ENCODE measurements at places on chromosomes 16 and 17.

GRCh38 chr17:27318228-27318627, 24.3 kb downstream of the WSB1 start:
- no peak overlapping the region for H3K4me3 ChIP-seq
- no peaks in the 10 kb centered on the region for H3K4me1 ChIP-seq
- H3K27ac ChIP-seq = no peak overlapping the region

GRCh38 chr16:15961060-15961511, 11.7 kb downstream of the ABCC1 start:
- peak overlapping the region; percentile 36 for H3K4me3 ChIP-seq
- H3K4me1 ChIP-seq = peaks cover 24% of the 10 kb centered on the region
- no peaks in the 10 kb centered on the region for H3K36me3 ChIP-seq
- peak overlapping the region; percentile 91 for H3K27ac ChIP-seq
- DNase-seq = peak; percentile 76
- H3K27me3 ChIP-seq = no peaks in the 10 kb centered on the region

DNA sequence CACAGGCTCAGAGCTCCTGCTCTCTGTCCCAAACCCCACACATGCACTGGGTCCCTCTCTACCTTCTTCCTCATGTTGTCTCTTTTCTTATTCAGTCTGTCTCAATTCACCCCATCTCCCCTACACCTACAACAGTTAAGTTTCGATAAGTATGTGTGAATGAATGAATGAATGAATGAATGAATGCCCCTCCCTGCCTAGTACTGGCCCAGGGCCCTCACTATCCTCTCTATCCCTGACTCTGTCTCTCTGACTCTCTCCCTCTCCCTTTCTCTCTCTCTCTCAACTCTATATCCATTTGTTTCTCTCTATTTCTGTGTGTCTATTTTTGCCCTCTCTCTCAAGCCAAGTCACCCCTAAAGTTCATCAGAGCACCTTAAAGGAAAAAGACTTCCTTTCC, 6.7 kb upstream of the KRT9 start:
- no peak overlapping the region for H3K27ac ChIP-seq
- peaks cover 3% of the 10 kb centered on the region for H3K27me3 ChIP-seq
- no peak for DNase-seq
- no peaks in the 10 kb centered on the region for H3K36me3 ChIP-seq
- no peaks in the 10 kb centered on the region for H3K4me1 ChIP-seq
- H3K4me3 ChIP-seq = no peak overlapping the region

- H3K27me3 ChIP-seq = no peaks in the 10 kb centered on the region
- H3K36me3 ChIP-seq = no peaks in the 10 kb centered on the region
- no peak overlapping the region for H3K27ac ChIP-seq
- DNase-seq = no peak
These were observed 5.2 kb upstream of the CCL13 start for GRCh38 chr17:34351096-34351495.

DNA sequence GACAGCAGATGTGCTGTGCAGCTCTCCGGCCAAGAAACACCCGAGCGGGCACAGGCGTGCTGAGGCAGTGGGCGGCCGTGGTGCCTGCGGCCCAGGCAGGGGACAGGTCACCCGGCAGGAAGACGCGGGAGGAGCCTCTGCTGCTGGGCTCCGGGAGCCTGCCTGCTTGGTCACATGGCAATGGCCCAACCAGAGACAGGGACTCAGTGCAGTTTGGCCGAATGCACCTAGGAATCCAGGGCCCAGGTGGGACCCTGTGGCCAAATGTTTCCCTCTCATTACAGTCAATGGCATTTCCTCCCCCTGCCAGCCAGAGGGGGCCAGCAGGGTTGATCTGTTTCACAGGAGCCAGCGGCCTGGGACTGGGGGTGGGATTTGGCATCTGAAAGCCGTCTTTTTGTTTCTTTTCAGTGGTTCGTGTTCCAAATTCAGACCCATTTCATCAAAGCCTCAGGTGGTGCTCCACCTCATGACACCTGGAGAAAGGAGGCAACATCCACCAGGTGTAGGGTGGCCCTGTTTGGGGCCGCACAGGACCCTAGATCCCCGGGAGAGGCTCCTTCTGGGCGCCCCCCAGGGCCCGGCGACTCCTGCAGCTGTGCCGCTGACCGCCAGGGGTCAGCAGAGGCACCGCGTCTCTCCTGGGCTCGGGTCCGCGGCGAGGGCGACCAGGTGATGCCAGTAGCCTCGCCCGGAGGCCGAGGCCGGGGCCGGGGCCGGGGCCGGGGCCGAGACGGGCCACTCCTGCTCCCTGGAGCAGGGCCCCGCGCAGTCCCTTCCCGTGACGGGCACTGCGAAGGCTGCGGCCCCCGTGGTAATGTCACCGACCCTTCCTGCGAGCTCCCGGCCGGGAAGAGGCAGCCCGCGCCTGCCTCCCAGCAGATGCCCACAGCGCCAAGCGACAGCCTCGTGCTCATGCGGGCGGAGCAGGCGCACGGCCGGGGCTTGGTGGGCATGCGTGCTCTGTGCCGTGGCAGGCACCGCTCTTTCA, 118.5 kb downstream of the C16orf78 start:
- DNase-seq = peak; percentile 5
- no peaks in the 10 kb centered on the region for H3K36me3 ChIP-seq
- no peaks in the 10 kb centered on the region for H3K27me3 ChIP-seq
- H3K27ac ChIP-seq = no peak overlapping the region
- peaks cover 11% of the 10 kb centered on the region for H3K4me1 ChIP-seq

- no peaks in the 10 kb centered on the region for H3K4me1 ChIP-seq
- H3K27me3 ChIP-seq = peaks cover 31% of the 10 kb centered on the region
- no peak for DNase-seq
These were observed 171.8 kb upstream of the WSCD1 start for GRCh38 chr17:5898406-5898805.

- no peaks in the 10 kb centered on the region for H3K4me1 ChIP-seq
- no peak for DNase-seq
- H3K27me3 ChIP-seq = no peaks in the 10 kb centered on the region
- H3K36me3 ChIP-seq = no peaks in the 10 kb centered on the region
- H3K27ac ChIP-seq = no peak overlapping the region
- no peak overlapping the region for H3K4me3 ChIP-seq
These were observed 52.0 kb upstream of the TEKT3 start for GRCh38 chr17:15393414-15393813.

DNA sequence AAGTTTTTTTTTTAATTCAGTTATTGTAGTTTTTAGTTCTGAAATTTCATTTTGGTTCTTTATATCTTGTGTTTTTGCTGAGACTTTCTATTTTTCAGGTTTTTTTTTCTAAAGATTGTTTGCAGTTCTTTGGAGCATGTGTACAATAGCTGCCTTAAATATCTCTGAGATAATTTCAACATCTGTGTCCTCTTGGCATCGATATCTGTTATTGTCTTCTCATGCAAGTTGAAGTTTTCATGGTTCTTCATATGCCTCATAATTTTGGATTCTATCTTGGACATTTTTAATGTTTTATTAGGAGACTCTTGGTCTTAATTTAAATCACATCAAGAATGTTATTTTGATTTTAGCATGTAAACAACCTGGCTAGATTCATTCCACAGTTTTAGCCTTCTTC, 22.8 kb downstream of the COX11 start:
- no peaks in the 10 kb centered on the region for H3K27me3 ChIP-seq
- no peak overlapping the region for H3K4me3 ChIP-seq
- H3K27ac ChIP-seq = no peak overlapping the region
- no peaks in the 10 kb centered on the region for H3K36me3 ChIP-seq
- no peak for DNase-seq
- no peaks in the 10 kb centered on the region for H3K4me1 ChIP-seq

DNA sequence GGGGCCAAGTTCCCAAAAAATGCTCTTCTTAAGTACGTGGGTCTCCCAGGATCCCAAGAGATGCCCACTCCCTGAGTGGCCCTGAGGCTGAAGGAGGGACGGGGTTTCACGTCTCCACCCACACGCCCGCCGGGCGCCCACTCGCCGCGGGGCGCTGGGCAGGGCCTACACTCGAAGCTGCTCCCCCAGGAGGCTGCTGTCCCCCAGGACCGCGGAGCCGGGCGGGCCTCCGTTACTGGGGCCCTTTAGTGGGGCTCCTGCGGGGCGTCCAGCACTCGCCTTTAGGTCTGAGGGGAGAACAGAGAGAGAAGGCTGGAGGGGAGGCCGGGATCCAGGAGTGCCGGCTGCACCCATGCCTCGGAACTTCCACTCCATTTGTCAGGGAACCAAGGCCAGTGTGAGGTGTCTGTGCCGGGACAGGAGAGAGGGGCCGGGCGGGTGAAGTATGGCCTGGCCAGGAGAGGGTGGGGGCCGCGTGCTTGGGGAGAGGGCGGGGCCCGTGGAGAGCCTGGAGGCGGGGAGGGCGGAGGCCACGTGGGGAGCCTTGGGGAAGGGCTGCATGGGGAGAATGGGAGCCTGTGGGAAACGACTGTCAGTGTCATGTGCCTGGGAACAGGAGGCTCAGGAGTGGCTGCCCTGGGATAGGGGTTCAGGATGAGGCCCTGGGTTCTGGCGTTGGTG, 18.8 kb downstream of the NUBP1 start:
- no peak overlapping the region for H3K27ac ChIP-seq
- H3K4me3 ChIP-seq = no peak overlapping the region
- peaks cover 31% of the 10 kb centered on the region for H3K36me3 ChIP-seq
- H3K4me1 ChIP-seq = no peaks in the 10 kb centered on the region
- H3K27me3 ChIP-seq = no peaks in the 10 kb centered on the region

DNA sequence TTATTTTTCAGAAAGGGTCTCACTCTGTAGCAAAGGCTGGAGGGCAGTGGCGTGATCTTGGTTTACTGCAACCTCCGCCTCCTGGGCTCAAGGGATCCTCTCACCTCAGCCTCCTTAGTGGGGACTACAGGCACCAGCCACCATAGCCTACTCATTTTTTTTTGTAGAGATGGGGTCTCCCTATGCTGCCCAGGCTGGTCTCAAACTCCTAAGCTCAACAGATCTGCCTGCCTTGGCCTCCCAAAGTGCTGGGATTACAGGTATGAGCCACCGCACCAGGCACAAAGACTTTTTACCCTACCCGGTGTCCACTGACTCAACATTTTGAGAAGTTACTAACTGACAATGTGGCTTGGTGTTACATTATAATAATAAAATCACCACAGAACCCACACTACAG, 7.2 kb downstream of the GRB2 start:
- DNase-seq = no peak
- H3K4me1 ChIP-seq = peaks cover 61% of the 10 kb centered on the region
- no peaks in the 10 kb centered on the region for H3K27me3 ChIP-seq

DNA sequence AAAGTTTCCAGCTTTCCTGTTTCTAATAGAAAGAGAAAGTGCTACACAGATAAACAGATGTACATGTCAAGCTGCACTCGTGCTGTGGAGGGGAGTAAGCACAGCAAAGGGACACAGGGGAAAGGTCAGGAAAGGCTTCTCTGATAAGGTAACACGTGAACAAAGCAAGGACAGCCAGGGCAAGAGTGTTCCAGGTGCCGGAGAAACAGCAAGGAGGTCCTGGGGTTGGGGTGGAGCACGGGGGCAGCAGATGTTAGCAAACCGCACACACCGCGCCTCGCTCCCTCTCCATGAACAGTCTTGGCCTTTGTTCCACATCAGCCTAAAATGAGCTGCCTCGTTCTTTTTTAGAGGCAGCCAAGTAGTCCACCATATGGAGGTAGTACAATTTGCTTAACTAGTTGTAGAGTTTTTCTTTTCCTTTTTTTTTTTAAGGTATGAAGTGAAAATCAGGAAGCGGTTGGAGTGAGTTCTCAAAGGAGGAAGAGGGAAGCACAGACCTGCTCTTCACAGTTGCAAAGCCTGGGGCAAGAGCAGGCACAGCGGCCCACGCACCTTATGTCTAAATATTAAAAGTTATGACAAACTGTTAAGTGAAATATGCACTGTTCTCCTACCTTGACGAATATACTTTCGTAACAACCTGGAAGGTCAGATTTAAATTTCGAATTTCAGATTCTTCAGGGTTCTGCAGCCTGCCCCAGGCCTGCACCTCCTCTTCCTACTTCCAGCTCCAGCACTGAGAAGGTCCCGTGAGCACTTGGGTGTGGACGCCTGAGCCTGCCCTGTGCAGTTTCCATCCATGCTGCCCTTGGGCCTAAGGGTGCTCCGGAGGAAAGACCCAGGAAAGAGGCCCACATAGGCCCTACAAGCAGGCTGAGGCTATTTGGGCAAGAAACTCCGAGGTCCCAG, 41.5 kb upstream of the RPH3AL start:
- H3K27me3 ChIP-seq = peaks cover 3% of the 10 kb centered on the region
- no peaks in the 10 kb centered on the region for H3K36me3 ChIP-seq
- H3K4me3 ChIP-seq = no peak overlapping the region
- DNase-seq = no peak
- H3K4me1 ChIP-seq = no peaks in the 10 kb centered on the region
- H3K27ac ChIP-seq = no peak overlapping the region

GRCh38 chr17:39192901-39193300, 4.6 kb downstream of the CACNB1 start:
- H3K36me3 ChIP-seq = no peaks in the 10 kb centered on the region
- H3K4me3 ChIP-seq = no peak overlapping the region
- H3K27me3 ChIP-seq = no peaks in the 10 kb centered on the region
- no peak for DNase-seq
- no peak overlapping the region for H3K27ac ChIP-seq

DNA sequence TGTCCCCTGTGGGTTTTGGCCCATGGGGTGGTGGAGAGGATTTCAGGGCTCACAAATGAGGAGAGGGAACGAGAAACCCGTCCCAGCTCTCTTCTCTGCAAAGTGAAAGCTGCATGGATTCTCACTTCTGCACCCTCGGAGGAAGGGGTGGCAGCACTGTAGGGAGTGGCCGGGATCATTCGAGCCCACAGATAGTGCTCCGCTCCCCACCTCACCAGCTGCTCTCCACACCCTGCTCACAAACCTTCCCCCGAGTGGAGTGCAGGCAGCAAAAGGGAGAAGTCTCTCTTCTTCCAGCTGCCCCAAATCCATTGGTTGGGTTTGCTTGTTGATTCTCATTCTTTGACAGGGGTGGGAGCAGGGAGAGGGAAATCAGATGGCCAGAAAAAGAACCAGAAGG, 20.1 kb downstream of the STAT5A start:
- DNase-seq = no peak
- H3K4me1 ChIP-seq = peaks cover 43% of the 10 kb centered on the region
- H3K4me3 ChIP-seq = no peak overlapping the region
- no peaks in the 10 kb centered on the region for H3K27me3 ChIP-seq
- H3K27ac ChIP-seq = no peak overlapping the region

- no peak overlapping the region for H3K27ac ChIP-seq
- no peaks in the 10 kb centered on the region for H3K4me1 ChIP-seq
- H3K27me3 ChIP-seq = peaks cover 39% of the 10 kb centered on the region
- no peak for DNase-seq
- no peak overlapping the region for H3K4me3 ChIP-seq
- H3K36me3 ChIP-seq = no peaks in the 10 kb centered on the region
These were observed 10.8 kb downstream of the TMEM114 start for GRCh38 chr16:8579559-8579958.

Measured in T-cell (primary cell).